NCI-H187 (cell line): ENCODE measurements at places on chromosomes 5 and 9.
A peak's percentile ranks its signal among the peaks of the same experiment; 100 is the strongest.

- no peak for DNase-seq
These were observed 9.9 kb downstream of the SLC6A3 start for GRCh38 chr5:1435369-1435768.

DNA sequence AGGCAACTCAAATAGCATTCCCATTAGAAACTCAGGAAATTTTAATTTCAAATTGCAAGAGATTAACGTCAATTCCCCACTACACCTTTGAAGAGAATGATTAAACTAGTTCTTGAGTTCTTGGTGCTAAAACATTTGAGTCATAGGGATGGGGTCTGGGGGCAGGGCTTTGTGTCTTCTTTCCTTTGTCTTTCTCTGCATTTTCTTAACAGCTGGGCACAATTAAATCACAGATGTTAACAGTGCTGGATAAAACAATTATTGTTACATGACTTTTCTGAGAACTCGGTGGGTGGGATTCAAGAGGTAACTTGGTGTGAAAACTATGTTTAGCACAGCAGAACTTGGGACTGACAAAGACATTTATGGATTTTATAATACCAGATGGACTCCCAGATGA is 351.9 kb upstream of the TNC start:
- no peak for DNase-seq

GRCh38 chr5:179734536-179735164 is 2.0 kb downstream of the MAML1 start:
- DNase-seq, result no peak

DNA sequence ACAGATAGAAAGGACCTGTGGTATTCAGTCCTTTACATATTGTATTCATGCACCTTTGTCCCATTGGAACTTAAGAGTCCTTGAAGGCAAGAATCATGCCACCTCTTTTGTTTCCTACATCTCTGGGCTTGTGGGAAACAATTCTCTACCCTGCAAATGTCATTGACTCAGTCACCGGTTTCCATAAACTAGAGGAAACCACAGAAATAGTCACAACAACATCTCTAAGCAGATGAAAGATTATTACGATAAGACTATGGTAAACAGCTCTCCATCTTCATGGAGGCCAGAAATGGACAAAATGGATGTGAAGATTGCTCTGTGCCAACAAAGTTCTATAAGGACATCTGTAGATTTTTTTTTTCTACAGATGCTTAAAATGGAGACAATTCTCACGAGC is 165.5 kb downstream of the PIK3R1 start:
- no peak for DNase-seq

- DNase-seq, result peak; percentile 6
These were observed 12.7 kb upstream of the TDRD7 start for GRCh38 chr9:97398999-97399758.

- DNase-seq, result no peak
These were observed 6.0 kb downstream of the SNX18 start for GRCh38 chr5:54523534-54523933.

DNA sequence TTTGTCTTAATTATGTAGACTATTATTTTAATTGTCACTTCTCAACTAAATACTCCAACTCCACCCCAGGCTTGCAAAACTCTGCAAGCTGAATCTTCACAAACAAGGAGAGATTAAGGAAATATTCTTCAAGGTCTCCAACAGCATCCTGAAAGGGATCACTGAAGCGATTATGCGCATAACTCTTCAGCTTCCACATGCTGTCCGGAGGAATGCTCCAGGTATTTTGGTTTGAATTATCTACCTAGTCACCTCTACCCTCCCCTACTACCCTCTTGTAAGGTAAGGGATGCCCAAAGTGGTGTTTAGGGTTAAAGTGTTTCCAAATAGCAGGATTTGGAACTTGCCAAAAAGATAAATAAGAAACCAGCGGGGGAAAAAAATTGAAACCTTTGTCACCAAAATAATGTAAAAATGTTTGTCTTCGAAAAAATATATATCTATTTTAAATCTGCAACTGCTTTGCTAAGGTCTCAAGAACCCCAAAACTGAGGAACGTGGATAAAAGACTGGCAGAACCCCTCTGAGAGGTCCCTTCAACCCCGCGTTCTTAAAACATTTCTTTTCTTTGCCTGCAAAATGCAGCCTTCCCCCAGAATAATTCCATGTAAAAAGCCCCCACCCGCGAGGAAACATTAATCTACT is 11.6 kb downstream of the PTCH1 start:
- DNase-seq, result no peak

- peak; percentile 23 for DNase-seq
These were observed 1.9 kb upstream of the FIBCD1 start for GRCh38 chr9:130940693-130941576.

GRCh38 chr5:3129252-3129651 is 377.8 kb upstream of the IRX2 start:
- DNase-seq, result no peak

- DNase-seq, result no peak
These were observed 372.0 kb downstream of the CDH9 start for GRCh38 chr5:26666371-26666770.

- DNase-seq, result no peak
These were observed 122.7 kb upstream of the CDKN2B start for GRCh38 chr9:22131817-22132216.

DNA sequence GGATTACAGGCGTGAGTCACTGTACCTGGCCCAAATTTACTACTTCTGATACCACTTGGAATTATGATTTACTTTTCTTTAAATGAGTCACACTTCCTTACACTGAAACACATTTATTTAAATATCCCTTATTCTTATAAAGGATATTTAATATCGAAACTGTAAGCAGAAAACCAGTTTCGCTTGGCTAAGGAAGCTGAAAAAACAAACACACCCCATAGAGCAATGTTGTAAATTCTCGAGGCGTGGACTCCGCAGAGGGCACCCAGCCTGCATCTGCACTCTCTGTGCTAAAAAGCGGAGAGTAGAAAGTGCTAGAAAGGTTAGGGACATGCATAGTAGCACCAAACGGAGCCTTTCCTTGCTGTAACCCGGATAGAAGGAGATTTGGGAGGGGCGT is 86.5 kb downstream of the HMCN2 start:
- no peak for DNase-seq

DNA sequence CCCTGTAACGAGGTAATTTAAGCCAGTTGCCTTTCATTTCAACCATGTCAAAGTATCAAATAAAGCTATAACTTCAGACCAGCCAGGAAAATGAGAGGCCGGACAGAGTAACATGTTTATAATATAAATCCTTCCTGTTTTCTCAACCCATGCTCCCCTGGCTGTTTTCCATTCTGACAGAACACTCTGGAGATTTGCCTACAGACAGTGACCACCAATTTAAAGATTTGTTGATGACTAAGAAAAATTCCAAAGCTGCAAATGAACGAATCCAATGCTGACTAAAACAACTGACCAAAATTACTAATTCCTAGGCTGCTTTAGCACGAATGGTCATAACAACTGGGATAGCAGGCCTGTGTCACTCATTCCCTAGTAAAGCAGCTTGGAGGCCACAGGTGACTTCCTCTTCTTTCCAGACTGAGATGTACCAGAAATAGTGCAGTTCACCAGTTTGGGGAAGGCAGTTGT is 141.4 kb downstream of the AOPEP start:
- DNase-seq, result no peak

DNA sequence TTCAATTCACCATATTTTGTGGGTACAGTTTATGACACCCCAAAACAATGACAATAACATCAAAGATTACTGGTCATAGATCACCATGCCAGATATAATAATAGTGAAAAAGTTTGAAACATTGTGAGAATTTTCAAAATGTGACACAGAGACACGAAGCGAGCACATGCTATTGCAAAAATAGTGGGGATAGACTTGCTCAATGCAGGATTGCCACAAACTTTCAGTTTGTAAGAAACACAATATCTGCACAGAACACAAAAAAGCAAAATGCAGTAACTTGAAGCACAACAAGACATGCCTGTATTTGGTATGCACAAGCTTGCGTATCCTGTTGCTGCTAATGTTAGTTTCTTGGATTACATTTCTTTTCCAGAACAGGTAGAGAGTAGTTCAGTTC is 35.8 kb downstream of the ARHGEF28 start:
- DNase-seq, result no peak

DNA sequence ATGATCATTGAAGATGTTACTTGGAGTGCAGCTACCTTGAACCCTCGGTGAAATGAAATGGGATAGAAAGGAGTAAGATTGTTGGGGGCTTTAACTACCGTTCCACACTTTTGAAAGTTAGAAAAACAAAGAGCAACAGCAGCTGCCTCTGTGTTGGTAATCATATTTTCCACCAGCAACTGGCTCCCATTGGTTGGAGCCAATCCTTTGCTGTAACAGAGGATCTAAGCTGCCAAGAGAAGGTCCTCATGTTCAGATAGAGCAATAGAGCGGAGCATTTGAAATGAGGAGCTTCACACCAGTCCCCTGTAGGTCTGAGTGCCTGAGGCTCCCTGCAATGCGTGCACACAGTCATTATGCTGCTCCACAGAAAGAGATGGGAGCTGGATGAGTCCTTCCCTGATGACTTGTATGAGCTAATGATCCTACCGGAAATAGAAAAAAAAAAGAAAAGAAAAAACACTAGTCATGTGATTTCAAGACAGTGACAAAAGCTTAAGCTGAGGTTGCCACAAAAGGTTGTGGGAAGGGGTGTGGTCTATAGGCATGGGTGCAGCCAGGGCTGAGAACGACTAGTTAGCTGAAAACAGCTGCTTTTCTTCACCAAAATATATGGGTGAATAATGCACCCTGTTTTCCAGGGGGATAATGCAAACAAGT is 300.7 kb downstream of the MLLT3 start:
- no peak for DNase-seq

DNA sequence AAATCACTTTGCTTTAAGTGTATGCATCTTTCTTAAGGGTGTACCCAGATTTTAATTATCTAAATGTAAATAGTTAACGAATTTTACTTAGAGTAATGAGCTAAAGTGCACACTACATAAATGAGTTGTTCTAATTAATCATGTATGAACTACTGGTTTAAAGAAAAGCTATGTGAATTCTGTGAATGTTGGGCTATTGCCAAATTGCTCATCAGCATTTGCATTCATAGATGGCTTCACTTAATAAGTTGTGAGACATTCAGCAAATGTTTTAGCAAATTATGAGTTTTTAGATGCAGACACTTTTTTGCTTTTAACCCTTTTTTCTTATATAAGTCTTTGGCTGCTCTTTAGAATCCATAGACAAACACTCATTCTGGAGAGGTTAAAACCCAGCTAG is 175.7 kb downstream of the PBX3 start:
- DNase-seq, result no peak

DNA sequence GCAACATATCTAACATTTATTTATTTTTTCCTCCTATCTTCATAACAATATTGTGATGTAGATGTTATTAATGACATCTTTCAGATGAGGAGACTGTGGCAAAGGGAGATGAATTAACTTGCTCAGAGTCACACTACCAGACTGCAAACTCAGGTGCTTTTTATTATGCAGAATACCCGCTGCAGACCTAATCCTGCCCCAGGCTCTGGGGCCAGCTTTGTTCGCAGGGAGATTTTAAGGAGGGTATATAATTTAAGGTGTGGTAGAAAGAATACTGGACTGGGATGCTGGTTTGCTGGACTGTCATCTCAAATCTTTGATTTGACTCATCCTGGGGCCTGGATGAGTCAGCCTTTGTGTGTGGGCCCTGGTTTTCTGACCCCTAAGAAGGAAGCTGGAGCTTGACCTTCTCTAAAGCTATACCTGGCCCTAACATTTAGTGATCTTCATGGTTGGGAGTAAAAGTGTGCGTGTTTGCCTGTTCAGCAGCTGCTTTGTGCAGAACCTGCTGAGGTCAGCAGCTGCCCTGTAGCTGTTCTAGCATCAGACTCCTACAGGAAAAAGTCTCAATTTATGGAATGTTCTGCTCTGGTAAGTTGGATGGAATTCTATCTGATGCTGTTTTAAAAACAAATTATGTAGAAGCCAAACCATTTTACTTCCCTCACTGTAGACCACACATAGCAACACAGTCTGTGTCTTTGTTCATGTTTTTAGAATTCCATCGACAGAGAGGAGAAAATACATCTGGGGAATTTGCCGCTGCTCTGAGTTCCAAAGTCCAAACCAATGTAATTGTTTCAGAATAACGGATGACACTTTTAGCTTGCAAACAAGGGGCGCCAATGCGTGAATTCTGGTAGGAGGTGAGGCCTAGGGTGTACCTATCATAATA is 4.5 kb downstream of the SLC36A1 start:
- DNase-seq, result no peak

- DNase-seq, result no peak
These were observed 58.1 kb downstream of the KCNN2 start for GRCh38 chr5:114419959-114420358.

GRCh38 chr5:56910210-56910965 is 992 bp downstream of the SETD9 start:
- DNase-seq, result peak; percentile 97

DNA sequence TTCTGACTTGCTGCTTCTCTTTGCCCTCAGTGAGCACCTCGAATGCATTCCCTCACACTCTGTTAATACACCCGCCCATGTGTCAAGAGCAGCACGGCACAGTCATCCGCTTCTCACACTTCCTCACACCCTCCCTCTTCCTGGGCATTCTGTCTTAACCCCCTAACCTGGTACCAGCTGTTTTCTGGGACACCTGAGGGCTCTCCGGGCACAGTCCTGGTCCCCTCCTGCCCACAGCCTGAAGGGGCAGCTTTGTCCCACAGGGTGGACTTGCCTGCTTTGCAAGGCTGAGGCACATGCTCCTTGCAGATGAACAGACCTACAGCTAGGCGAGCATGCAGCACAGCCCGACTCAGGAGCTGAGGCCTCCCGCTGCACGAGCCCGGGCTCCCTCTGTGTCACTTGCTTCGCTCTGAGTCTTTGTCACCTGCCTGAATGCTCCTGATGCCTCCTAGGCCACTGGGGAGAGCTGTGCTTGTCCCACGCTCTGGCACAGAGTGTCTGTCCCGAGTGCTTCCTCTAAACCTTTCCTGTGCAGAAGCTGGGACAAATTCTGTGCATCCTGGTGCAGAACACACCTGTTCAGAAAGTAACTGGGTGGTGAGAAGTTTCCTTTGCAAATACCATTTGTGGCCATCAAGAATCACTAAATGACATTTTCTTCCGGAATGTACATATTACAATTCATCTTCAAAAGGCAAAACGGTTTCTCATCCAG is 47.8 kb downstream of the AHRR start:
- DNase-seq, result no peak

GRCh38 chr5:32319392-32319791 is 6.7 kb upstream of the MTMR12 start:
- DNase-seq, result no peak

- DNase-seq, result no peak
These were observed 81.6 kb upstream of the HAND1 start for GRCh38 chr5:154559398-154560276.
